ENCODE measurements at places on chromosomes 3 and 15.

- no peak for DNase-seq
Observed at GRCh38 chr15:48222627-48223026, 16.5 kb downstream of the SLC12A1 start.

- no peak for DNase-seq
Observed at GRCh38 chr15:58701376-58701775, 48.1 kb downstream of the ADAM10 start.

DNA sequence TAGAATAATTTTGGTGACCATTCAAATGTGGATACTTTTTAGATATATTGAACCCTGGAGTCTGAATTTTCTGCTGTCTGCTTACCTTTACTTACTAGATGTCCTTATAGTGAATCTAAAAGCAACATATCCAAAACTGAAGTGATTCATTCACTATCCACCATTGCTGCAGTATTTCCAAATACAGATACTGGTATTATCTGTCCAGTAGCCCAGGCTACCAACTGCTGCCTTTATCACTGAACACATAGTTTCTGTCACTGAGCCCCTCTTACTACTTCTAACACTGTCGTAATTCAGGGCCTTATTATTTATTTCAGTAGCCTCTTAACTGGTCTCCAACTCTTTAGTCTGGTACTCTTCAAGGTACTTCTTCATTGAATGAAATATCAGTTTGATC lies 49.2 kb downstream of the SLMAP start:
- no peak for DNase-seq

- no peak for DNase-seq
Observed at GRCh38 chr3:185632996-185633395, 46.9 kb downstream of the SENP2 start.

- no peak for DNase-seq
Observed at GRCh38 chr3:172159376-172159775, 120.0 kb downstream of the FNDC3B start.

- no peak for DNase-seq
Observed at GRCh38 chr15:65476903-65477302, 40.6 kb downstream of the DPP8 start.

GRCh38 chr3:17772556-17772955 lies 30.1 kb upstream of the TBC1D5 start:
- no peak for DNase-seq

DNA sequence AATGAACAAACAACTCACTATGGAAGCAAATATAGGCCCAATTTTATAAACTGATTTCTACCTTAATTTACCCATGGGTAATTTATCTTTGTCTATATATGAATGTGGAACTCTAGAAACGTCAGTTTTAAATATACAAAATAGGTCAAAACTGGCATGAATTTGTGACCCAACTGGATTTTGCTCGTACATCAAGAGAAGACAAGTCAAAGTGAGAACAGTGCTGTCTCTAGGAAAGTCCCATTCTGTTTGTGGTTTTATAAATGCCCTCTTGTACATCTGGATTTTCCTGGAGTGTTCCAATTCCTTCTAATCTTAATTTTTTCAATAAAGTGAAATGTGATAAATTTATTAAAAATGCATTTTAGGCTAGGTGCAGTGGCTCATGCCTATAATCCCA lies 50.2 kb upstream of the ABHD10 start:
- DNase-seq, result no peak

GRCh38 chr3:69772152-69772867 lies 33.0 kb downstream of the MITF start:
- DNase-seq, result no peak

DNA sequence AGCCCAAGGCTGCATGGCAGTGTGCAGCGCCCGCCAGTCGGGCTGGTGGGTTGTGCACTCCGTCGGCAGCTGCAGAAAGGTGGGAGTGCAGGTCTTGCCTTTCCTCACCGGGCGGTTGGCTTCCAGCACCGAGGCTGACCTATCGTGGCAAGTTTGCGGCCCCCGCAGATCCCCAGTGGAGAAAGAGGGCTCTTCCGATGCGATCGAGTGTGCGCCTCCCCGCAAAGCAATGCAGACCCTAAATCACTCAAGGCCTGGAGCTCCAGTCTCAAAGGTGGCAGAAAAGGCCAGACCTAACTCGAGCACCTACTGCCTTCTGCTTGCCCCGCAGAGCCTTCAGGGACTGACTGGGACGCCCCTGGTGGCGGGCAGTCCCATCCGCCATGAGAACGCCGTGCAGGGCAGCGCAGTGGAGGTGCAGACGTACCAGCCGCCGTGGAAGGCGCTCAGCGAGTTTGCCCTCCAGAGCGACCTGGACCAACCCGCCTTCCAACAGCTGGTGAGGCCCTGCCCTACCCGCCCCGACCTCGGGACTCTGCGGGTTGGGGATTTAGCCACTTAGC lies 4.3 kb downstream of the ISL2 start:
- DNase-seq, result no peak

- DNase-seq, result no peak
Observed at GRCh38 chr3:64291956-64292355, 66.7 kb upstream of the PRICKLE2 start.

GRCh38 chr3:58025837-58026569 lies 17.8 kb downstream of the FLNB start:
- DNase-seq, result no peak

DNA sequence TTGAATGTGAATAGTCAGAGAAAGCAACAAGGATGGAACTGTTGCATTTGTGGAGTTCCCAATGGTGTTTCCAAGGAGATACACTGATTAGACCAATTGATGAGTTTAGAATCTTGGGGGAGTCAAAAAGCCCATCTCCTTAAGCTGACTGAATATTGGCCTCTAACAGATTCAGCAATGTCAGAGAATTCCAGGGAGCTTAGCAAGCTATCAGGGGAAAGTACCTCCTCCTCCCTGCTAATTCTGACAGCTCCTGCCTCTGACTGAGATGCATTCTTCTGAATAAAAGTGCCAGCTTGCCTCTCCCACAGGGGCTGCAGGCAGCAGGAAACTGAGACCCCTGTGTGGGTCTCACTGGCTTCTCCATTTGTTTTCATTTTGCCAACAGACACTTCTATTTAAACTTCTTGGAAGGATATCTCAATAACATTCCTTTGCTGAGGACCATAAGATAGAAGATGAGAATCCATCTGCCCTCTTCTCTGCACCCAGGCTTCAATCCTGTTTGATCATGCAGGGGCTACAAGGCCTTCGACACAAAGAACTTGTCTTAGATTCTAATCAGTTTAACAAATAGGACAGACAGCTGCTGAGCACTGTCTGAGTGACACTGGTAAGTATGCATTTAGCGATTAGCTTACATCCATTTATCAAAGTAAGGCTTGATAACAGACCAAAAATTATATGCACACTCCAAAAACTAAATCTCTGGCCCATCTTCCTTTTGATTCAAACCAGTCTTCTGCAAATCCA lies 1080.8 kb downstream of the TUSC7 start:
- DNase-seq, result no peak

DNA sequence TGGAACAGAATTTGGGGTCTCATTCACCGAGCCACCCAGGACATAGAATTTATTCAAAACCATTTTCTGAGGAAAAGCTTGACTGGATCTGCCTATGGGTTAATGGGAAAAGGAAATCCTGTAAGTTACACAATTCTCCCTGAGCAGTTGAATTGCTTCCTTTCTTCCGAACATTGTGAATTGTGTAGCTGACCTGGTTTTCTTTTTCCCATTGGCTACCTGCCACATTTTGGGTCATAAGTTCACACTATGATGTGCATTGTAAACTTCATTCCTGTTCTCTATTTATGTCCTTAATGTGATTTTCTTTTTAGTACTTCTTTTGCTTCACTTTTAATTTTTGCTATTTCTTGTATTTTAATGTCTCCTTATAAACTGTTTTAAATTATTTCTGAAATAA lies 386.0 kb upstream of the LRRC3B start:
- DNase-seq, result no peak

DNA sequence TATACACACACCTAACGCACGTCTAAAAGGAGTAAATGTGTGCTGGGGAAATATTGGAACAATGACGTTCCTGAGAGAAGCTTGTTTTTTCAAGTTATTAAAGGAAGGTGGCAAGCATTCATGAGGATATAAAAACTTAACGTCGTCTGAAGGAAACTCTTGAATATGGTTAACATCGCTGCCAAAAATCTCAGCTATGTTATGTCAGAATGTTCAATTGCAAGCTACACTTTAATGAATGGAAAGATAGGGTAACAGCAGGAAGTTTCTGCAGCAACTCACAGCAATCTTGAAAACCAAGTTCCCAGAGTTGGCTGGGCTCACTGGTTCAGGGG lies 54.3 kb upstream of the MEF2A start:
- DNase-seq, result no peak

DNA sequence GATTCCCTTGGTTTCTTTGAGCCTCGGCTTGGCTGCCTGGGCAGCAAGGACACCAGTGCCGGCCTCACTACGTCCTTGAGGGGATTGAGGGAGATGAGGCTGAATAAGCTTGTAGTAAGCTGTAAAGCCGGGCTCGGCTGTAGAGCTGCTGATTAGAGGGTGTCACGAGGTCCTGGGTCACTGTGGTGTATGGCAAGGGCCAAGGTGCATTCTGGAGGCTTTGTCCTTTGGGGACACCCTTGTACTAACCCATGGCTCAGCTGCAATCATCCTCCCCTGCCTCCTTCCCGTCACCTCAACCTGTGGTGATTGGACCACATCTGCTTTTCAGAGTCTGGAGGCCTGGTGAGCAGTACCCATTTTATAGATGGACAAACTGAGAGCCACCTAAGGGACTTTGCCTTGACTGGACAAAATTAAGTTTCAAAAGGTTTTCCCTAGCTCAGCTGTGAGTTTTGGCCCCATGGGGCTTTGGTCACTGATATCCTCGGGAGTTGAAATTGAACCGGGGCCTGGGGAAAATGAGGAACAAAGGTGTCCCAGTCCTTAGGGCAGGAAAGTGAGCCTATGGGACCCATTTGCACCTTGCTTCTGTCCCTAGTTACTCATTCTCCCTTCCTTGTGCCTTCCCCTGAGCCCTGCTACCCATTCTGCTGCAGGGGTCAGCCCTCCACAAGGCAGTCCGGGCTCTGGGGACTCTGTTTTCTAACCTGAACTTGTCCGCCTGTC lies 2.4 kb downstream of the SLC6A6 start:
- no peak for DNase-seq

- DNase-seq, result no peak
Observed at GRCh38 chr15:97972366-97972765, 11.9 kb downstream of the ARRDC4 start.

- no peak for DNase-seq
Observed at GRCh38 chr3:54593653-54594052, 334.2 kb downstream of the LRTM1 start.

DNA sequence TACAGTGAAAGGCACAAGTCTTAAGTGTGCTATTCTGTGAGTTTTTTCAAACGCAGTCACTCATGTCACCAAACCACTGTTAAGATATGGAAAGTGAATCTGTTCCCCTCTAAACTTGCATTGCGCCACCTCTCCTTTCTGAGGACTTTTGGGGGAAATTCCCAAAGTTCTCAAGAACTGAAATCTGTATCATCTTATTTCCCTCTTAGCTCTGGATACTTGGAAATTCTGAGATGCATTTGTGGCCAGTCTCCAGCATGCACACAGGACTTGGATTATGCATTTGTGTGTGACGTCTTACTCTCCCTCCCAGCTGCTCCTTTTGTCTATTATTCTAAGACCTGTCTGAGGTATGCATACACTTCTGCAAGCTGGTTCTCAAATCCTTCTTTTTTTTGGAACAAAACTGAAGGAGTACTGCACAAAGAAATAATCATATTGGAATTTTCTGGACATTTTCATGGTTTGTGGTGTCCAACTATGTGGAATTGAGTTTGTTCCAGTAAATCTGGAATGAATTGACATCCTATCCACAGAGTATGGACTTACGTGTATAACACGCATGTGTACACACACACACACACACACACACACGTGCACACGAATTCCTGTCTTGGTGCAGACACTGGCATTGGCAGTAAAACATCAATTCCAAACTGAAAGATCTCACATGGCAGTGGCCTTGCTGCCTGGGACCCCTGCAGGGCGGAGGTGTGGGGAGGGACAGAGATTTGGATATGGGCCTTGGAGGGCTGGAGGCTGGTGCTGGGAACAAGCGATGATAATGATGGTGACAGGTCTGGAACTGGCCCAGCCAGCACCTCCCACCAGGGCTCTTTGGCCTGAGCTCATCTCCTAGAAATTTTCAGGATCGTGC lies 8.2 kb upstream of the LCTL start:
- no peak for DNase-seq

- DNase-seq, result no peak
Observed at GRCh38 chr3:69251078-69251805, 128.8 kb upstream of the LMOD3 start.
